Activated CD4-positive, alpha-beta T cell treated with anti-CD3 and anti-CD28 coated beads, Interleukin-2, amount 10 ng/mL, durations not matched to agents 7 days and 5 days (primary cell): ENCODE measurements at places on chromosomes 5 and 9. TPM values are rescaled to one million over a fixed set of nuclear protein-coding genes. Genes with fewer than 3 reads are reported as not detected.
A peak's percentile ranks its signal among the peaks of the same experiment; 100 is the strongest.

The LTC4S gene
- total RNA-seq, result 1.4 TPM

DNA sequence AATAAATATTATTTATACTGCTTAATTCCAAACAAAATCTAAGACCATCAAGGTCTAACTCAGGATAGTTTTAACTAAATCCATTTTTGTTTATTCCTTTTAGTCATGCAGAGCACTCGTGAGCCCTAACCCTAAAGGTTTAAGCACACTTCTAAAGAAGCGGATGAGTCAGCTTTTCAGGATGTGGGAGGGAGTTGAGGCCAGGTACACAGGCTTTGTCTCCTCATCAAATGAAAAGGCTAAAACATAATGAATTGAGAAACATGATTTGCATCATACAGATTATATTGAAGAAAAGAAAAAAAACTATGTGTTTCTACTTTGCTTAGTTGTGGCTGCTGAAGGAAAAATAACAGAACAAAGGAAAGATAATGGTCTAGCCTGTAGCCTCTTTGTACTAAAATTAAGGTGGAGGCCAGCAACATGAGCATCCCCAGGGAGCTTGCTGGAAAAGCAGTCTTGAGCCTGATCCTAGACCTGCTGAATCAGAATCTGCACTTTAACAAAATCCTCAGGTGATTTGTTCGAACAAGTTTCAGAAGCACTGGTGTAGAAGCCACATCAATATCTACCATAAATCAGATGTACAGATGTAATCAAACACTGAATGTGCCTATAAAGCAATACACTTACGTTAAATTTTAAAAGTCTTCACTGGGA is 21.1 kb upstream of the ISCA1 start:
- no peaks in the 10 kb centered on the region for H3K27me3 ChIP-seq
- peaks cover 24% of the 10 kb centered on the region for H3K4me1 ChIP-seq
- DNase-seq, result peak; percentile 52
- peaks cover 72% of the 10 kb centered on the region for H3K36me3 ChIP-seq
- H3K4me3 ChIP-seq, result no peak overlapping the region
- peak overlapping the region; percentile 73 for H3K27ac ChIP-seq

DNA sequence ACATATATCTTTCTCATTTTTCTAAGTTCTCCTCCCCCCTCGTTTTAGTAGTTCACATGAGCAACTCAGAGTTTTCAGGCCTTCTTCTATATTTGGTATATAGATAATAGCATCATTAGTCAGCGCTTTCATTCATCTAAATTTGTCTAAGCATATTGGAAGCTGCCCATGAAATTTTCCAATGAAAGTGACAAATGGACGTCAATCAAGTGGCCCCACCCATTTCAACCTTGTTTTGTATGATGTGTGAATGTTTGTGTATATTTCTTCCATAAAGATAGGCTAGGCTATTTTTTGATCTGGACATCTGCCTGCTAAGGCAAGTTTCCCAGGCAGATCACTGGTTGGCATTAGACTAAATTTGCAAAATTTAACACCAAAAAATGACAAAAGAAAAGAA is 104.0 kb upstream of the SSBP2 start:
- peaks cover 8% of the 10 kb centered on the region for H3K36me3 ChIP-seq
- no peak for DNase-seq
- H3K4me3 ChIP-seq, result no peak overlapping the region
- no peaks in the 10 kb centered on the region for H3K27me3 ChIP-seq
- H3K27ac ChIP-seq, result no peak overlapping the region
- peaks cover 46% of the 10 kb centered on the region for H3K4me1 ChIP-seq

DNA sequence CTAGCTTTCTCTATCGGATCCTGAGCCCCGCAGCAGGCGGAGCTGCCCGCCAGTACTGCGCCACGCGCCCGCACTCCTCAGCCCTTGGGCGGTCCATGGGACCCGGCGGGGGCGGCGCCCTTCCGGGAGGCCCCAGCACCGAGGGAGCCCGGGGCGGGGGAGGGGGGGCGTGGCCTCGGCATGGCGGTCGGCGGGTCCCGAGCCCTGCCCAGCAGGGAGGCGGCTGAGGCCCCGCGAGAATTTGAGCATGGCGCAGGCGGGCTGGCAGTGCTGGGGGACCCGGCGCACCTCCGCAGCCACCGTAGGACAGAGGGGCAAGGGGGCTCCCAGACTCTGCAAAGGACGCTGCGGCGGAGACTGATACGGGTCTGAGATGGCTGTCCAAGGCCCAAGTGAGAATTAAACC is 6.8 kb downstream of the ZDHHC11B start:
- H3K36me3 ChIP-seq, result no peaks in the 10 kb centered on the region
- H3K4me3 ChIP-seq, result no peak overlapping the region
- no peak overlapping the region for H3K27ac ChIP-seq
- H3K27me3 ChIP-seq, result no peaks in the 10 kb centered on the region
- H3K4me1 ChIP-seq, result no peaks in the 10 kb centered on the region

DNA sequence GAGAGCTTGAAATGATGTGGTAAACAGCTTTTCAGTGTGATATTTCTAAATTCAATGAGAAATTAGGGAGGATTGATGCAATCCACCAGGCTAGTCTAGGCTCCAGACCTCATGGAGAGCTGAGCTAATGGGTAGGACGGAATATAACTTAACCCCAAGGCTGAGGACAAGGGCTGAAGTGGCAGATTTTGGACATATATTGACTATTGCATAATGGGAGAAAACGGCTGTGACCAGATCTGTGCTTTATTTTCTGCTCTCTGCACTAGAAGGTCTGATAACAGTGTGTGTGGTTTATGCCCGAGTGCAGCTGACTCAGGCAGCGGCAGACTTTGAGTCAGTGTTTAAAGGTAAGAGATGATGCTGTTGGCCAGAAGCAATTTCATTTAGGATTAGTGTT is 70.6 kb downstream of the ACTBL2 start:
- no peak overlapping the region for H3K4me3 ChIP-seq
- H3K27ac ChIP-seq, result no peak overlapping the region
- H3K27me3 ChIP-seq, result no peaks in the 10 kb centered on the region
- H3K36me3 ChIP-seq, result no peaks in the 10 kb centered on the region
- no peak for DNase-seq
